ENCODE measurements at places on chromosomes 7 and 10.

GRCh38 chr10:45657033-45657926 is 15.3 kb downstream of the ZFAND4 start:
- DNase-seq = no peak

GRCh38 chr7:107742678-107743566 is 1.0 kb upstream of the CBLL1 start:
- DNase-seq = no peak

- DNase-seq = no peak
Measured at GRCh38 chr7:139115104-139115503, 5.6 kb upstream of the ZC3HAV1 start.

- no peak for DNase-seq
Measured at GRCh38 chr7:101985903-101986734, 168.7 kb downstream of the CUX1 start.

Data from T-cell (primary cell).